ENCODE measurements at places on chromosomes 7 and 10.

GRCh38 chr7:55517191-55517633 is 55.1 kb downstream of the VOPP1 start:
- H3K36me3 ChIP-seq: no peaks in the 10 kb centered on the region
- H3K4me3 ChIP-seq: no peak overlapping the region
- H3K27me3 ChIP-seq: no peaks in the 10 kb centered on the region
- no peak overlapping the region for H3K27ac ChIP-seq

DNA sequence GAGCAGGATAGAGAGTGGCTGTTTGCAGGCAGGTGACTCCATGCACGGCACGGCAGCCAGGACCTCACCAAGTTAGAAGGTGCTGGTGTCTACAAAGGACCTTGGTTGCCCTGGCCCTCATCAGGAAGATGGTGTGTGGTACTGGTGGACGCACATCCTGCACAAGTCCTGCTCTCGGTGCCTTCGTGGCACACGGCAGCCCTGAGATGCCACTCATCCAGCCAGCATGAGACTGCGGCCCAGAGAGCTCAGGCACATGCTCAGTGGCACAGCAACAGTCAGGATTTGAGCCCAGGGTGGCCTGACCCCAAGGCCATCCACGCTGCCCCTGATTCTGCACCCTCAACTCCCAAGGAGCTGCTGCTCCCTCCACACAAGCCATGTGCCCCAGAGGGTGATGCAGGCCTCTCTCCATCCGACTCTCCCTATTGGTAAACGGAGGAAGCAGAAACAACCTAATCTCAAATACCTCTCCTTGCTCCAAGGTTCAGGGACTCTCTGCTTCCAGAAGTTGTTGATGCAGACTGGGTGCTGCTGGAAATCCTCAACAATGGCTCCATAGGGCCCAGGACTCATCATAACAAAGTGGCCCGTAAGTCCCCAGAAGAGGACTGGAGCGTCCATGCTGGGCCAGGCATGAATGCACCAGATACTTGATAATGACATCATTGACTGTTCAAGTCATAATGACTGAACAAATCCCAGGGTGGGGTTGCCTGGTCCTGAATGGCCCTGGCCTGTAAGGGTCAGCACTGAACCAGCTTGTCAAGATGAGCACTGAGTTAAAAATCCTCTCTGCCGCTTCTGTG is 93.6 kb downstream of the ARHGAP22 start:
- H3K4me1 ChIP-seq: no peaks in the 10 kb centered on the region
- H3K4me3 ChIP-seq: no peak overlapping the region
- H3K36me3 ChIP-seq: no peaks in the 10 kb centered on the region
- H3K27me3 ChIP-seq: no peaks in the 10 kb centered on the region
- no peak for ATAC-seq

GRCh38 chr7:35967366-35968139 is 166.7 kb downstream of the SEPTIN7 start:
- H3K27me3 ChIP-seq: peaks cover 21% of the 10 kb centered on the region
- no peak overlapping the region for H3K27ac ChIP-seq
- no peak overlapping the region for H3K4me3 ChIP-seq

DNA sequence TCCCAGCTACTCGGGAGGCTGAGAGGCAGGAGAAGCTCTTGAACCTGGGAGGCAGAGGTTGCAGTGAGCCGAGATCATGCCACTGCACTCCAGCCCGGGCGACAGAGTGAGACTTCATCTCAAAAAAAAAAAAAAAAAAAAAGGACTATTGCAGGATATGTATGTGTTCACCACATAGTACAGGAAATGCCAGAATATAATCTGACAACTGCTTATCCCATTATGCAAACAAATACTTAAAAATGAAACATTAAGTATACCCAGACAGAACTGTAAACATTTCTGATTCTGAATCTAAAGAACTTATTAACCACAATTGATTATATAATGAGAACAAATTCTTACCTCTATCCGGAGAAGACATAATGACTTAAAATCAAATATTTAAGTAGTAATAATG is 18.7 kb downstream of the DKK1 start:
- H3K36me3 ChIP-seq: no peaks in the 10 kb centered on the region
- no peaks in the 10 kb centered on the region for H3K27me3 ChIP-seq

- no peak overlapping the region for H3K27ac ChIP-seq
- no peaks in the 10 kb centered on the region for H3K27me3 ChIP-seq
- no peak for ATAC-seq
- peaks cover 6% of the 10 kb centered on the region for H3K4me1 ChIP-seq
Observed at GRCh38 chr7:96285579-96285978, 36.3 kb downstream of the SLC25A13 start.

- H3K27me3 ChIP-seq: no peaks in the 10 kb centered on the region
- no peak overlapping the region for H3K4me3 ChIP-seq
- H3K4me1 ChIP-seq: no peaks in the 10 kb centered on the region
- no peak overlapping the region for H3K27ac ChIP-seq
Observed at GRCh38 chr7:78161781-78162180, 363.2 kb downstream of the PHTF2 start.

- peaks cover 10% of the 10 kb centered on the region for H3K4me1 ChIP-seq
- no peak overlapping the region for H3K27ac ChIP-seq
- H3K27me3 ChIP-seq: no peaks in the 10 kb centered on the region
- ATAC-seq: no peak
- no peaks in the 10 kb centered on the region for H3K36me3 ChIP-seq
Observed at GRCh38 chr10:88820748-88821401, 18.3 kb downstream of the LIPM start.

GRCh38 chr7:131072505-131073091 is 255.1 kb upstream of the MKLN1 start:
- H3K27me3 ChIP-seq: no peaks in the 10 kb centered on the region
- no peak for ATAC-seq
- peaks cover 24% of the 10 kb centered on the region for H3K36me3 ChIP-seq
- H3K4me3 ChIP-seq: peak overlapping the region; percentile 10

GRCh38 chr7:1843271-1843861 is 173.3 kb downstream of the ELFN1 start:
- H3K4me1 ChIP-seq: no peaks in the 10 kb centered on the region
- no peak overlapping the region for H3K27ac ChIP-seq
- no peak for ATAC-seq

- no peaks in the 10 kb centered on the region for H3K36me3 ChIP-seq
- peaks cover 11% of the 10 kb centered on the region for H3K27me3 ChIP-seq
- no peak for ATAC-seq
- no peak overlapping the region for H3K4me3 ChIP-seq
- H3K4me1 ChIP-seq: no peaks in the 10 kb centered on the region
- H3K27ac ChIP-seq: no peak overlapping the region
Observed at GRCh38 chr7:70867513-70867912, 264.4 kb upstream of the GALNT17 start.

DNA sequence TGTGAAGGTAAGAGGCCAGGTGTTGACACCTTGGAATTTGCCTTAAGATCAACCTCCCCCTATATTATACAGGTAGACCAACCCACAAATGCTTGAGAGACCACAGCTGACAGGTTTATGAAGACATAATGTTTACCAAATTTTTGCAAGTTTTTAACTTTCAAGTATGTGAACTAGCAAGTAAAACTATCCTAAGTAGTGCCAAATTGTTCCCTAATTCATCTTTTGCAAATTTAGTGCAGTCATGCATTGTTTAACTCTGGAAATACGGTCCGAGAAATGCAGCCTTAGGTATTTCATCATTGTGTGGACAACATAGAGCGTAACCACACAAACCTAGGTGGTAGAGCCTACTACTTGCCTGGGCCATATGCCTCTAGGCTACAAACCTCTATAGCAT is 10.7 kb downstream of the UPP1 start:
- no peaks in the 10 kb centered on the region for H3K4me1 ChIP-seq
- ATAC-seq: no peak
- H3K27me3 ChIP-seq: no peaks in the 10 kb centered on the region
- H3K4me3 ChIP-seq: no peak overlapping the region

GRCh38 chr7:7496311-7496710 is 39.4 kb downstream of the COL28A1 start:
- ATAC-seq: no peak
- H3K4me3 ChIP-seq: no peak overlapping the region
- H3K27me3 ChIP-seq: no peaks in the 10 kb centered on the region
- no peaks in the 10 kb centered on the region for H3K4me1 ChIP-seq
- no peaks in the 10 kb centered on the region for H3K36me3 ChIP-seq
- H3K27ac ChIP-seq: no peak overlapping the region

GRCh38 chr10:48455055-48455391 is 148.5 kb downstream of the MAPK8 start:
- no peaks in the 10 kb centered on the region for H3K4me1 ChIP-seq
- no peak overlapping the region for H3K27ac ChIP-seq

- ATAC-seq: peak; percentile 5
- H3K27ac ChIP-seq: peak overlapping the region; percentile 82
- no peaks in the 10 kb centered on the region for H3K36me3 ChIP-seq
- H3K4me3 ChIP-seq: no peak overlapping the region
Observed at GRCh38 chr10:89478739-89479654, 56.4 kb downstream of the SLC16A12 start.

GRCh38 chr10:61986382-61986781 is 84.9 kb downstream of the ARID5B start:
- peaks cover 43% of the 10 kb centered on the region for H3K4me1 ChIP-seq
- H3K36me3 ChIP-seq: no peaks in the 10 kb centered on the region
- peak overlapping the region; percentile 74 for H3K27ac ChIP-seq
- no peak overlapping the region for H3K4me3 ChIP-seq
- no peak for ATAC-seq

GRCh38 chr7:47537716-47538675 is 43.9 kb downstream of the TNS3 start:
- H3K27ac ChIP-seq: no peak overlapping the region
- no peaks in the 10 kb centered on the region for H3K4me1 ChIP-seq
- peaks cover 5% of the 10 kb centered on the region for H3K27me3 ChIP-seq
- ATAC-seq: no peak

GRCh38 chr7:96361116-96361857 is 39.4 kb upstream of the SLC25A13 start:
- ATAC-seq: no peak
- H3K36me3 ChIP-seq: no peaks in the 10 kb centered on the region
- no peak overlapping the region for H3K27ac ChIP-seq
- H3K4me3 ChIP-seq: no peak overlapping the region
- H3K27me3 ChIP-seq: no peaks in the 10 kb centered on the region

DNA sequence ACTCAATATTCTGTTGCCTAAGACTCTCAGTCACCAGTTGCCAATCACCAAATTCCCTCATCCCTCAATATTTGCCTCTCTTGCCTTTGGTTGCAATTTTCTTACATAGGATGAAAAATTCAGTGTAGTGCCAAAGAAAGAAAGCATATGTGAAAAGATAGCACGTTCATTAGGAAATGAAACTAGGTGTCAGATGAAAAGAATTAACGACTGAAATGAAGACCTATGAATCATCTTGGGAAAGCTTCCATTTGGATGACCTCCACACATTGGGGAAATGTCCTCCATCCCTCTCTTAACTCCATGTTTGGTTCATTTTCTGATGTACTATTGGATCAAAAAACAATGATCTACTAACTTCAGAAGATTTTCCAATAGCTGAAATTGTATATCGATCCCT is 145.1 kb upstream of the MEOX2 start:
- no peak overlapping the region for H3K4me3 ChIP-seq
- H3K36me3 ChIP-seq: no peaks in the 10 kb centered on the region
- no peak for ATAC-seq
- H3K27me3 ChIP-seq: no peaks in the 10 kb centered on the region

DNA sequence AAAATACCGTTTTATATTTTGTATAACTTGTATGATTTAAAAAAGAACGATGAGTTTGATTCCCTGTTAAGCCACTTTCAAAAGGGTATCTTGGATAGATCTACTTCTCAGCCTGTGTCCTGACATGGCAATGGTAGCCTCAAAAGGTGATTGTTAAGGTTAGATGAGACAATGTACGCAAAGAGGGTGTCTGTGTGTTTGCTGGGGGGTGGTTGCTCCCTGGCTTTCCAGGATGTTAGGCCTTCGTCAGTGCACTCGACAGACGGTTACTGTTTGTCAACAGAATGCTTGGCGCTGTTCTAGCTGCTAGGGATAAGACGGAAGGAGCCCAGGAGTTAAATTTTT is 90.3 kb downstream of the NEURL1 start:
- no peak overlapping the region for H3K4me3 ChIP-seq
- H3K4me1 ChIP-seq: no peaks in the 10 kb centered on the region
- ATAC-seq: no peak
- H3K27me3 ChIP-seq: peaks cover 47% of the 10 kb centered on the region

DNA sequence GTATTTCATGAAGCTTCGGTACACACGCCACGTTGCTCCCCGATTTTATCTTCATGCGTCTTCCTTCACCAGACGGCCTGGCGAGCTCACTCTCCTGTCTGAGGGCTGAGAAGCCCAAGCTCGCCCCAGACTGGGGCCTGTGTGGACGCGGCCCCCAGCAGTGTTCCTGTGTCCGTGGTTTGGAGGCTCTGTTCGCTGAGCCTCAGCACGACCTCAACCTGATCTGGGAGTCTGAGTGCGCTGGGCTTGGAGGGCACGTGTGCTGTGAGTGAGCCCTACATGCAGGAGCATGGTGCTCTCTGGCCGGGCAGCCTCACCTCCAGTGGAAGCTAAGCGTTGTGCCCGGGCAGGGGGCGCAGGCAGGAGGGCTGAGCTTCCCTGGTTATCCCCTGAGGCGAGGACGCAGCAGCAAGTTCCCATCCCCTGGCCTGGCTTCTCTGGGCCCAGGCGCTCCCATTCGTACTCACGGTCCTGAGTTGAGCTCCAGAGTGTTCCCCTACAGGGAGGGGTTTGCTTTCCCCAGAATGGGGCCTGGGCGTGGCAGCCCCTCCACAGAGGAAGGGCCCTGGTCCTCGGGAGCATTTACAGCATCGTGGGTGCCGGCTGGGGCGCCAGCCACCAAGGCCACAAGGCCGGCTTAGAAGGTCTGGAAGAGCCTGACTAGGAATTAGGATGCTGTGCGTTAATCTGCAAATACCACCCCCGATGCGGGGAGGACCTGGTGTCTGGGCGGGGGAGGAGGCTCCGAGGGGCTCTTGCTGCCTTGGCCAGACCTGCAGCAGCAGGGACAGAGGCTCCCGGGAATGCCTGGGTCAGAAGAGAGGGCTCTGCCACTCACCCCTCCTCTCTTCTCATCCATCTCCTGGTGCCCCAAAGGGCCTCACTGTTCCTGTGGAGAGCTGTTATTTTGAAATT is 400.6 kb downstream of the DNAJB6 start:
- H3K27me3 ChIP-seq: peaks cover 68% of the 10 kb centered on the region
- H3K27ac ChIP-seq: no peak overlapping the region
- H3K36me3 ChIP-seq: no peaks in the 10 kb centered on the region
- peak; percentile 16 for ATAC-seq
- no peak overlapping the region for H3K4me3 ChIP-seq
- no peaks in the 10 kb centered on the region for H3K4me1 ChIP-seq

GRCh38 chr7:22386206-22386858 is 29.4 kb upstream of the RAPGEF5 start:
- H3K4me3 ChIP-seq: no peak overlapping the region
- no peak overlapping the region for H3K27ac ChIP-seq
- H3K36me3 ChIP-seq: no peaks in the 10 kb centered on the region

Data from gastroesophageal sphincter (tissue), 4 donors.